Iris pigment epithelial cell (primary cell): ENCODE measurements at places on chromosomes 7 and 10.

DNA sequence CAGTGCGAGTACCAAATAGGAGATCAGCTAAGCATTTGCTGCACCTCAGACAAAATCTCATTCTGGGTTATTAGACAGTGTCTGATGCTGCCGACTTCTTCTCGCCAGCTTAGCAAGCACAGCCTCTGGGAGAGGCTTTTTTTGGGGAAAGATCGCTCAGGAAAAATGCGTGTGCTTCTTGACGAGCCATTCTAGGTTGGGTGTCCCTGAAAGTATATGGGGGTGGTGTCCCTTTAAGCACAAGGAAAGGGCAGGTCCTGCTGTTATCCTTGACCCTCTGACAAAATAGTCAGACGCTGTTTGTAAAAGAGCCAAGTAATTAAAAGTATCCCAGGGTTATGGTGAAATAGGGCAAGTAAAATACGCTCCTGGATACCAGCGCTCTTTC lies 540.1 kb upstream of the FZD8 start:
- DNase-seq, result no peak

- DNase-seq, result no peak
These were observed 15.2 kb downstream of the GRK5 start for GRCh38 chr10:119222537-119222936.

DNA sequence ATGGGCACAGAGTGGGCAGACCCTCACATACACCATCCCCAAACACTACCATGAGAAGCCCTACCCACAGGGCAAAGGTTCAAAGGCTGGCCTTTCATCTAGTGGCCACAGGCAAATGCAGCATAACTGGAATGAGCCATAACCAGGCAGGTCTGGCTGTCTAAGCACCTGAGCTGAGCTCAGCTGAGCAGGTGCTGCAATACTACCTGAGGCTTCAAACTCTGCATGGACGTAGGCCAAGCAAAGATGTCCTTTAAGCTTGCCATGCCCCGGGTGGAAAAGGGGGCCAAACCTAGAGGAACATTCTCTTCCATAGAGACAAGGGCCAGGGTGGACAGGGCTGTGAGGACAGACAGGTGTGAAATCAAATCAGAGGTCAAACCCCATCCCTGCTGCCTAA lies 65.3 kb upstream of the CAMK2B start:
- DNase-seq, result no peak

DNA sequence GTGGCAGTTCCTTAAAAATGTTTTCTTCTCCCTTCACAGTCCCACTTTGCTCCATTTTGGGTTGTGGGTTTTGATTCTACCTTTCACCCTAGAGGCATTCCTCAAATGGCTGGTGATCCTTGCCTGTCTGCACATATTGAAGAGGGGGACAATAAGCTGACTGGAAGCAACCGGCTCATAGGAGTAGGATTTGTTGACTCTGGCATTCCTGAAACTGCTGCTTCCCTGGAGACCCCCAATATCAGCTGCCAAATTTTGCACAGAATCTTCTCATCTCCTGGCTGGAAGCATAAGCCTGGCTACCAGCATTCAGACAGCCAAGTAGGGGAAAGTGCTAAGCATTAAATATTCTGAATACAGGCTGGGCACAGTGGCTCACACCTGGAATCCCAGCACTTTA lies 53.7 kb downstream of the KIF5B start:
- DNase-seq, result no peak

DNA sequence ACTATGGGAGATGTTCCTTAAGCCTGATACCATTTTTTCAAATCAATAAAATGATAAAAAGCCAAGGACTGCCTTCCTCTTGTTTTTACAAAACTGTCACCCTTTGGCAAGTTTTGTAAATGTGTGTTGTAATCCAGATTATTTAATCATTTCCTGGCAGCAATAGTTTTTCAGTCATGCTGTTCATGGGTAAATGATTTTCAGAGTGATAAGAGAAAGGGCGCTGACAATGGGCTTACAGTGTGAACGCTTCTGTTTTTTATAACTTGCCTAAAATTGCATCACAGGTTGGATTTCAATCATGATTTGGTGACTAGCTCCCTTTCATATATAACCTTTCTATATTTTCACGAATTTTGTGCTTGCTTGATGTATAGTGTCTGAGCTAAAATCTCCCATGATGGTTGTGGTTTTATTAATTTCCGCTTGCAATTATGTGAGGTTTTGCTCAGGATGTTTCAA lies 19.0 kb upstream of the DMBT1 start:
- DNase-seq, result no peak

DNA sequence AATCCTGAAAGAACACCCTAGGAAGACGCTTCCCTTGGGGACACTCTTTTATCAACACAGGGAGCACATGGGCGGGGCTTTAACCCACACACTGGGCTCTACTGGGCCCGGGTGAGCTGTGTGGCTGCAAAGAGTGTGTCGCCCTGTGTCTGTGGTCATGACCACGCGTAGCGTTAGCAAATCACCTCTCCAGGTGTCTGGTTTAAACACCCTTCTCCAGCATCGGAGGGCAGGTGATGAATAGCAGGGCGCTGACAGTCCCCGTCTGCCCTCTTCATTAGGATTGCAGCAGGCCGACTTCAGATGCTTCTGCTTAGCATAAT lies 127.7 kb downstream of the ADARB2 start:
- DNase-seq, result no peak

DNA sequence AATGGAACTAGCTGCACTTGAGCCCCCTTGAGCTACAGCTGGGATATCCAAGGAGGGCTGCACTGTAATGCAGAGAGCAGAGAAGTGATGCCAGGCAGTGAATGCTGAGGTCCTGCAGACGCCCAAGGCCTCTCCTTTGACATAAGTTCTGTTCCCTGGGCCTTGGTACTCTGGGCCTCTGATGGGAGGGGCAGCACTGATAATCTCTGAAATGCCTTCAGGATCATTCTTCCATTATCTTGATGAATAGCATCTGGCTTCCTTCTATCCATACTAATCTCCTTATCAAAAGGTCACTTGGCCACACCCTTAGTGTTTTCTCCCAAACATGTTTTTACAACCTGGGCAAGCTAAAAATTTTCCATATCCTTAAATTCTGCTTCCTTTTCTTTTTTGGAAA lies 6.9 kb downstream of the GRB10 start:
- no peak for DNase-seq

GRCh38 chr10:62851442-62851841 lies 35.3 kb upstream of the EGR2 start:
- DNase-seq, result peak; percentile 34

DNA sequence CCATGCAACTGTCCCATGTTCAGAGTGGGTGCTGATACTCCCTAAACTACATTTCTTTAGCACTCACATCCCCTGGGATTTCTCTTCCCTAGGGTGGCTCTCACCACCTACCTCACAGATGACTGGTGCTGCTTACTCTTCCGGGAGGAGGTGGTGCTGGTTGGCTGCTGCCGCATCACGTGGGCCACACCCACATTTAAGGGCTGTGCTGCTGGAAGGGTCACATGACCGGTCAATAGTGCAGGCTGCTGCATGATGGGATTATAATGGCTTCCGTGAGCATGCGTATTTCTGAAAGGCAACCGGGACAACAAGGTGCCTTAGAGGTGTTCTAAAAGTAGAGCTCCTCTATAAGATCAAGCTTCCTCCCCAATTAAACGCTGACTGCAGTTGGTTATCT lies 76.8 kb downstream of the CLEC2L start:
- DNase-seq, result no peak

DNA sequence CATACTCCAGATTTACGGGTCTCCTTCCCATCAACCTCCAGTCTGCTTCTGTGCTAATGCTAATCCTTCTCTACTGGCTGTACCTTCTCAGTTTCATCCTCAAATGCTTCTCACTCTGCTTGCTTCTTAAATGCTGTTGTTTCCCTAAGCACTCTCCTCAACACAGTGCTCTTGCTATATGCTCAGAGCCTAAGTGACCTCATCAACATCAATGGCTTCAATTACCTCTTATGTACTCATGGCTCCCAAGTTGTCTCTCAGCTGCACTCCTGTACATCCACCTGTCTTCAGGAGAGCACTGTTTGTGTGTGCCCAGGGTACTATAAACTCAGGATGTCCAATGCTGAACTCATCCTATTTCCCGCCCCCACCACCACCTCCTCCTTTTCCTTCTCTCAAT lies 22.5 kb downstream of the ELAPOR2 start:
- no peak for DNase-seq

DNA sequence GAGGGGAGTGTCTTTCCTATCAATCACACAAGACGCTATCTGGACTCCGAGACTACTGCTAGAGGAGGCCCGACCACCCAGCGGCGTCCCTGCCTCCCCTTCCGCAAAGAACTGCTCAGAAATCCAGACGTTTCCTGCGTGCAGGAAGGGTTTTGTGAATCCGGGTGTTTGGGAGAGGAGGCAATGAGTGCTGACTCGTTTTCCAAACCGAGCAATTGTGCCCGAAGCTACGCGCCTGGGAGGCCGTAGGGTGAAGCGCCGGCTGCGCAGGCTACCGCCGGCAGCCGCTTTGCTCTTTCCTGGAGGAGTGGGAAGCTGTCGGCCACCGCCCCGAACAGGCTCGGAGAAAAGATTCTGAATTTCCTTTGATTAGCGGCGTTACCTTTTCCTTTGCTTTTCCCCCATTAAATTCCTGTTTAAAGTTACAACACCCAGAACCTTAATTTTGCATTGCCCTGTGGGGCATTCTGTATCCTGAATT lies 5.3 kb downstream of the VAX1 start:
- no peak for DNase-seq

- DNase-seq, result peak; percentile 17
These were observed 34.9 kb downstream of the DCLRE1C start for GRCh38 chr10:14918964-14919363.

GRCh38 chr7:16428182-16428581 lies 6.8 kb upstream of the CRPPA start:
- no peak for DNase-seq

- no peak for DNase-seq
These were observed 82.6 kb downstream of the CUBN start for GRCh38 chr10:17046989-17047388.

- no peak for DNase-seq
These were observed 19.2 kb downstream of the SLC18A2 start for GRCh38 chr10:117260084-117260483.

GRCh38 chr7:24496036-24496435 lies 77.2 kb upstream of the PALS2 start:
- no peak for DNase-seq

DNA sequence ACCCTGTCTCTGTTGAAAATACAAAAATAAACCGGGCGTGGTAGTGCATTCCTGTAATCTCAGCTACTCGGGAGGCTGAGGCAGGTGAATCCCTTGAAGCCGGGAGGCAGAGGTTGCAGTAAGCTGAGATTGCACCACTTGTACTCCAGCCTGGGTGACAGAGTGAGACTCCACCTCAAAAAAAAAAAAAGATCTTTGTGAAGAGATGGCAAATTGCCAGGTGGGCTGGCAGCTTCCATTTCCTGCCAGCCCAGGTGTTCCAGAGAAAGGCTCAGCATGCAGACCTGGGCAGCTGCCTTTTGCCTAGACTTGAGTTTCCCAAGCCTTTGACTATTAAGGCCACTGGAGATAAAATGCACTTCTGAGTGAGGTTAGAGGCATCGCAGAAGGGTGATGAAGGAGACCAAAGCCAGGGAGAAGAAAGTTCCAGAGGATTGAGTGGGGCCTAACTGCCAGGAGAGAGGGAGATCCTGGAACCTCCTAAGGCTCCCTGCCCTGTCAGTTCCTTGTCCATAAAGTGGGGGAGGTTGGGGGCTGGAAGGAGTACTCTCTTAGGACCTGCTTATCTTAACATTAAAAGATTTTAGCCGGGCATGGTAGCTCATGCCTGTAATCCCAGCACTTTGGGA lies 10.0 kb upstream of the DDIT4 start:
- no peak for DNase-seq

- DNase-seq, result no peak
These were observed 83.9 kb downstream of the RAMP3 start for GRCh38 chr7:45241339-45242109.

GRCh38 chr7:100655908-100656674 lies at the start of gene ACTL6B:
Gene ACTL6B, minus strand, starts transcription at chr7:100656448. Its CDS starts 94 bp downstream, at chr7:100656354.
- DNase-seq, result peak; percentile 26

DNA sequence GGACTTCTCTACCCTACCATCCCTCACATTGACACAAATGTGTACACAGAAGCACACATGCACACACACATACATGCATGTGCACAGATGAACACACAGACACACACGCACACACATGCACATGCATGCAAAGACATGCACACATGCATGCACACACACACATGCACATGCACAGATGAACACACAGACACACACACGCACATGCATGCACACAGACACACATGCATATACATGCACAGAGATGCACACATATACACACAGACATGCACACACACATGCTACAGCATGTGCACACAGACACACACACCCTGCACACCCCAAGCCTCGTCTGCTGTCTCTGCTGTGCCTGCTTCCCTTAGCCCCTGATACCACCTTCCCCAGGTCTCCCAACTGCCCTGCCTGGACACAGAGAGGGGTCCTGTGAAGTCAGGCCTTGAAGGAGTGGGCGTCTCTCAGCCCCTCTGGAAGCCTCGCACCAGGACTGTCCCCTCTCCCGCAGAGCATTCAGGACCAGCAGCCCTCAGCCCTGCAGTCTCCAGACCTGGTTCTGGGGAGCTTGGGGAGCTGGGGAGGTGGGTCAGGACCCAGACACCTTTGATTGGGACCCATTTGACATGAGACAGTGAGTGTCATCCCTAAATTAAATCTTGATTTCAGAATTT lies 181.8 kb downstream of the DNAJB6 start:
- no peak for DNase-seq

DNA sequence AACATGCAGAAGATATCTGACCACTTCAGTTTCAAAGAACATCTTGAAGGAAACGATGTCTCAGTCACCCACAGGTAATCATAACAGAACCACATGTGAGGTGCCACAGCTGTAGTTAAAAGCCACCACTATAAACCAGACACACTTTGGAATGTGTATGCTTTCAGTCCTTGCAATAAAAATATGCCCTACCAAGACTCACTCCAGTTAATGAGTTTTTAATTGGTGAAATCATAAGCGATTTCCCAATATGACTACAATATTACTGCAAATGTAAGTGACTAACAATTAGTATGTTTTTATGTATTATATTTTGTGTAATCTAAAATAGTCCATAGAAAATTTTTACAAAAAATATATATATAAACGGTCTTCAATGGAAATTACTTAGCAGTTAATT lies 428.2 kb downstream of the PARD3 start:
- no peak for DNase-seq

DNA sequence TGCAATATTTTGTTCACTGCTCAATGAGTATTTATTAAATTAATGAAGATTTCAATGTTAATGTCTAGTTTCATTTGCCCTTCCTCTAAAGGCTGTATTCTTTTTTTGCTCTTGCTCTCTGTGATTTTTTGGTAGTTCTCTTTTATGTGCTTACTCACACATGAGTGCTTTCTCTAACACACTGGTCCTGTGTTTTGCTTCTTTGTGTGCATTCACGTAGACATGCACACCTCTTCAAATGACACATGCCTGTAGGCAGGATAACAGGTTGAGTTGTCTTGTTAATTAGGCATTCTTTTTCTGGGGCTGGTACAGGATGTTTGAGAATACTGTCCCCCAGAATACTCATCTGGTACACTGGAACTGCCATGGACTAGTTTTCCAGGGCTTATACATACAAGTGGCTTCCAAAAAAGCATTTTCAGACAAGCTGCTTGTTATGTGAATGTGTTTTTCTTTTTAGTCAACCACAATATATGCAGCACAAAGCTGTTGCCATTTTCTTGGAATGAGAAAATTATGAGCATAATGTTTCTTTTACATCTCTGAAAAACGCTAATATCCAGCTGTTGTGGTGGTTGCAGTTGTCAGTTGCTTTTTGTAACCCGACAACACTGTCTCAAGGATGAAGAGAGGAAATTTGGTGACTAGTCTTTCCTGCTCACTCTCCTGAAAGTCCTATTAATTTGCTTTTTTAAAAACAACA lies 416.4 kb downstream of the AUTS2 start:
- no peak for DNase-seq

GRCh38 chr7:143397710-143398530 lies 10.7 kb downstream of the EPHA1 start:
- no peak for DNase-seq

- DNase-seq, result no peak
These were observed 212.7 kb downstream of the HDAC9 start for GRCh38 chr7:18708204-18708603.
